ENCODE measurements at places on chromosomes 2 and 18.

DNA sequence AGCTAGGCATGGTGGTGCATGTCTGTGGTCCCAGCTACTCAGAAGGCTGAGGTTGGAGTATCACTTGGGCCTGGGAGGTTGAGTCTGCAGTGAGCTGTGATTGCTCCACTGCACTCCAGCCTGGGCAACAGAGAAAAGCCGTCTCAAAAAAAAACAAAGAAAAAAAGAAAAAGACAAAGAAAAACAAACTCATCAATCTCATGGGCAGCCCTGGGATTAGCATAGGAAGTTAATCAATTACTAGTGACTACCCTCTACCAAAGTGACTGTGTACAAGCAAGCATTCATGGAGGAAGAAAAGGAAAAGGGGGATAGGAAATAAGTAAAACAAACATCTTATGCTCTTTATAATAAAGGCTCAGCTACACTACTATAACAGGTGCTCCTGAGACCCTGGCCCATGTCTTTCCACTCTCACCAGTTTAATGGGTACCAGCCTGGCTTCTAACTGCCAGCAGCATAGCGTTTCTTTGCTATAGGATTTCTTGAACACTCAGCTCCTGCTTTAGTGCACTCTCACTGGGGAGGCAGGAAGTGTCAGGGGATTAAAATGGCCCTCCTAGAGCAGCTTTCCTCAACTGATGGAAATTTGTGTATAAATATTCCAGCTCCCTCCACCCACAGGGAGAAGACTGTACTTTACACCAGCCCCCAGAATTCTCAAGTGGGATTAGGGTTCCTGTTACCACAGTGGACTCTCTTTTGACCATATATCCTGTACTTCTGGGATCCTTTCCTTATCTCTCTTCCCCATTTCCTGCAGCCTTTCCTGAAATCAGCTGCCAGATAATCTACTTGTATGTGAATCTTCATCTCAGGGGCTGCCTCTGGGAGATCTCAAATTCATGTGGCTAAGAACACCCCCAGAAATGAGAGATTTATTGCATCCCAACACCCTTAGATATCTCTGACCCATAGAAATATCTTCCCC, 91.3 kb upstream of the GLS start:
- no peak for DNase-seq

DNA sequence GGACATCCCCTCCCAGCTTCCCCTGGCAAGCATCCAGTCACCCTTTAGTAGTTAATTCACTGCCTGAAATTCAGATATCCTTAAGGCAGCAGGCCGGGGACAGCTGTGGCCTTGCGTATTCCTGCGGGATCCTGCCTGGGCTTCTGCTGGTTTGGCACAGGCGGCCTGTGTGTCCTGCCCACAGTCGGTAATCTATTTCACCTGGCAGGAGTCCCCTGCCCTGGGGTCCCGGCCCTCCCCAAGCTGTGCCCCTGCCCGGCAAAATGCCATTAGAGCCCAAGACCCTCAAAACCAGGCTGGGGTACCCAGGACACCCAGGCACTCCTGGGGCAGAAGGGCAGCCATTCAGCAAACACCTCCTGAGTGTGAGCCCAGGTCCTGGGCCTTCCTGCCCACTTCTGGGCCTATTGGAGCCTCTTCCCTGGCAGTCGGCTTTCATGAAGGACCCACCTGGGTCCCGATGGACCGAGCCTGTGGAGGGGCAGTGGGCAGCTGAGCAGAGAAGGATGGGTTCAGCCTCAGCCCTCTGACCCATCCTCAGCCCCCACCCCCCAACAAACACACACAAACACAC, 11.6 kb downstream of the CROCC2 start:
- no peak for DNase-seq

- DNase-seq, result no peak
Observed at GRCh38 chr18:61132031-61132430, 201.2 kb upstream of the CDH20 start.

- no peak for DNase-seq
Observed at GRCh38 chr18:29164993-29165599, 988.2 kb upstream of the CDH2 start.
